Upper lobe of right lung (tissue), 1 donor: ENCODE measurements at places on chromosomes 16 and 17. TPM values are rescaled to one million over a fixed set of nuclear protein-coding genes. Genes with fewer than 3 reads are reported as not detected.
A peak's percentile ranks its signal among the peaks of the same experiment; 100 is the strongest.

DNA sequence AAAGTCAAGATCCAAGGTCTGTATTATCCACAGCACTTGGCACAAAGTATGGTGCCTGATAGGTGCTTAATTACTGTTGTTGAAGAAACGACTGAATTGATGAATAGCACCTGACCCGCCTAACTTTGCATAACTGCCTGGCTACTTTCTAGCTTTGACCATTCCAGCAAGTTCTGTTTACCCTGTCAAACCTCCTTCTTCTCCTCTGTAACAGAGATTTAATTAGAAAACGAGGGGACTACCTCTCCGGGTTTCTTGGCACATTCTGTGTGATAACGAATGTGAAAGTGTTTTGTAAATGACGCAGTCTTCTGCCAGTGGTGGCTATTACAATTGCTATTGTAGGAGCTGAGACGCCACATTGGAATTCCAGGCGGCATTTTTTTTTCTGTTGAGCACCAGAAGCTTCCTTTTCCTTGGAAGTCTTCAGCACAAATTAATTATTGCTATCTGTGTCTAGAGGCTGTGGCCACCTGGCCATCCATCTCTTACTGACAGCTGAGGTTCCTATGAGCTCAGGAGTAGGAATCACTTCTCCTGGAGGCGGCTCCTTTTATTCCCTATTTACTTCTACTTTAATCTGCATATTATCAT is 522.9 kb downstream of the HS3ST4 start:
- no peak overlapping the region for H3K4me3 ChIP-seq
- no peak overlapping the region for H3K27ac ChIP-seq
- H3K36me3 ChIP-seq: no peaks in the 10 kb centered on the region
- H3K27me3 ChIP-seq: no peaks in the 10 kb centered on the region

GRCh38 chr16:18804540-18804939 is 3.2 kb upstream of the ARL6IP1 start:
- H3K4me1 ChIP-seq: peaks cover 29% of the 10 kb centered on the region
- no peaks in the 10 kb centered on the region for H3K27me3 ChIP-seq
- H3K36me3 ChIP-seq: peaks cover 29% of the 10 kb centered on the region
- peak overlapping the region; percentile 58 for H3K27ac ChIP-seq
- no peak for DNase-seq
- no peak overlapping the region for H3K4me3 ChIP-seq

GRCh38 chr17:75588596-75589011 is 1.0 kb downstream of the MYO15B start:
- H3K4me3 ChIP-seq: peak overlapping the region; percentile 74
- peak overlapping the region; percentile 96 for H3K27ac ChIP-seq
- no peaks in the 10 kb centered on the region for H3K36me3 ChIP-seq
- peak; percentile 84 for DNase-seq
- peaks cover 15% of the 10 kb centered on the region for H3K4me1 ChIP-seq

DNA sequence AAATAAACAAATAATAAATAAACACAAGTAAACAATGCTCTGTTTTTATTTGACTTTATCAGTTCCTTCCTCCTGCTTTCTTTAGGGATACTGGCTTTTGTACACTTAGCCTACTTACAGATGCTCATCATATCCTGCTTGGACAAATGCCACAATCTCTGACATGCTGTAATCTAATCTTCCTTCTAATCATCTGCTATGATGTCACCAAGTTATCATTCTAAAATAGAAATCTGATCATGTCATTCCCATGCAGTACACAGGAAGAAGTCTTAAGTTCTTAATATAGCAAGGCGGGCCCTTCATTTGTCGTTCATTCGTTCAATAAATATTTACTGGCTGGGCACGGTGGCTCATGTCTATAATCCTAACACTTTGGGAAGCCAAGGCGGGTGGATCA is 9.1 kb upstream of the UBB start:
- no peaks in the 10 kb centered on the region for H3K36me3 ChIP-seq
- peaks cover 14% of the 10 kb centered on the region for H3K4me1 ChIP-seq
- no peaks in the 10 kb centered on the region for H3K27me3 ChIP-seq
- no peak overlapping the region for H3K27ac ChIP-seq
- no peak overlapping the region for H3K4me3 ChIP-seq

DNA sequence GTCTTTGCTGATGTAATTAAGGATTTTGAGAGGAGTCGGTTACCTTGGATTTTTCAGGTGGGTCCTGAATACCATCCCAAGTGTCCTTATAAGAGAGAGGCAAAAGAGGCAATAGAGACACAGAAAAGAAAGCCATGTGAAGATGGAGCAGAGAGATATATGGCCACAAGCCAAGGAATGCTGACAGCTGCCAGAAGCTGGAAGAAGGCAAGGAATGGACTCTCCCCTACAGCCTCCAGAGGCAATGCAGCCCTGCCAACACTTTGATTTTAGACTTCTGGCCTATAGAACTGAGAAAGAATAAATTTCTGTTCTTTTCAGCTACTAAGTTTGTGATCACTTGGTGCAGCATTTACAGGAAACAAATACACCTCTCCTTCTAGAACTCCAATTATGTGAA is 8.2 kb upstream of the RNFT1 start:
- no peak overlapping the region for H3K27ac ChIP-seq
- no peaks in the 10 kb centered on the region for H3K4me1 ChIP-seq
- H3K27me3 ChIP-seq: no peaks in the 10 kb centered on the region
- H3K36me3 ChIP-seq: no peaks in the 10 kb centered on the region

- no peaks in the 10 kb centered on the region for H3K36me3 ChIP-seq
- H3K4me1 ChIP-seq: peaks cover 38% of the 10 kb centered on the region
- H3K27ac ChIP-seq: no peak overlapping the region
- no peak for DNase-seq
- no peaks in the 10 kb centered on the region for H3K27me3 ChIP-seq
Observed at GRCh38 chr17:21291357-21291756, 6.8 kb downstream of the MAP2K3 start.

- H3K27ac ChIP-seq: peak overlapping the region; percentile 31
- H3K4me3 ChIP-seq: peak overlapping the region; percentile 55
- H3K4me1 ChIP-seq: peaks cover 57% of the 10 kb centered on the region
- no peak for DNase-seq
Observed at GRCh38 chr17:4501295-4501949, 2.7 kb downstream of the SPNS2 start.

The SCIMP gene
- total RNA-seq: 24.8 TPM
